GM03348 (cell line): ENCODE measurements at places on chromosomes 11 and 22.

- DNase-seq: no peak
These were observed 28.5 kb downstream of the ZNF280B start for GRCh38 chr22:22479999-22480532.

GRCh38 chr11:15735706-15736105, 620.6 kb downstream of the SOX6 start:
- no peak for DNase-seq

DNA sequence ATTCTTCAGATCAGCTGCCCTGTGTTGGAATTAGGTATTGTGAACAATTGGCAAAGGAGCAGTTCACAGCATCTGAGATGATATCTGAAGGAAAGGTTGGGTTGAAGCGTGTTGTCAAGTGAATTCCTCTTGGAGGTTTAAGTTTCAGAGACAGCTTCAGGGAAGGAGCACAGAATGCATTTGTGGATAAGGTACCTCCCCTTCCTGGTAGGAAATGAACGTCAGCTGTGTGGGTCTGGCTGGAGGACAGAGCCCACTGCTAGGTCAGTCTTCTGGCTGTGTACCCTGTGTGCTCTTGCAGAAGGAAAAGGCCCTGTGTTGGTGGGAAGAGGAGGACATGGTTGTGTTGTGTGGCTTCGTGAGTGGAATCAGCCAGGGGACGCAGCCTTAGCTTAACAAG, 88.1 kb upstream of the GAL start:
- no peak for DNase-seq

DNA sequence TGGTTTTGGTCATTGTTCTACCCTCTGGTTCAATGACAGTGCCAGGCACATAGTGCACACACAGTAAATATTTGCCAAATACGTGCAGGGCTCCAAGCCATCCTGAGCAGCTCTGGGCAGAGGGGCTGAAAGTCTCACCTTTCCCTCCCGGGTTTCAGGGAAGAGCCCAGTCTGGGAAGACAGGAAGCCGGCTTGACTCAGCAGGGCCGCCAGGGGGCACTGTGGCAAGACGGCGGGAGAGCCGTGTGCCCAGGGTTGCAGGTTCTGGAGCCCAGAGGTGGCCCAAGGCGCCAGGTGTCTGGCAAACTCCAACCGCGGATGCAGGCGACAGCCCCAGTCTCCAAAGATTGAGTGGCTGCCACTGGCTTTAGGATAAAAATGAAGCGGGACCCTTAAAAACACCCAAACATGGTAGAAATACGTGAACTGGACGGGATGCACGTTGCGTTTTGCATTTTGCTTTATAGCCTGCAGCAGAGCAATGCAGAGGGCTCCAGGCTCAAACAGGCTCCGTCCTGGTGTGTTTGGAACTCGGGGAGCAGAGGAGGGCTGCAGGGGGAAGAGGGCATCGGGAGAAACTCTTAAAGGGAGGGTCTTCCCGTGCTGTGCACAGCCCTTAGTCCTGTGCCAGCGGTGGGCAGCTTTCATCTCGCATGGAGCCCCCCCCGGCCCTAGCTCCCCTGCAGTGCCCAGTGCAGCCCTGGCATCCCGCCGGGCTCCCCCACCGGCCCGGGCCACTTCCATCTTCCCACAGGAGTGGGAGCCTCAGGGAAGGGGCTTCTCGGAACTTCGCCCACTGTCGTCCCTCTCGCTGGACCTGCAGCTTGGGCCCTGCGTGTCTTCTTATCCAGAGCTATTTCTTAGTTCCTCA, 10.7 kb downstream of the KRTAP5-5 start:
- DNase-seq: peak; percentile 81

DNA sequence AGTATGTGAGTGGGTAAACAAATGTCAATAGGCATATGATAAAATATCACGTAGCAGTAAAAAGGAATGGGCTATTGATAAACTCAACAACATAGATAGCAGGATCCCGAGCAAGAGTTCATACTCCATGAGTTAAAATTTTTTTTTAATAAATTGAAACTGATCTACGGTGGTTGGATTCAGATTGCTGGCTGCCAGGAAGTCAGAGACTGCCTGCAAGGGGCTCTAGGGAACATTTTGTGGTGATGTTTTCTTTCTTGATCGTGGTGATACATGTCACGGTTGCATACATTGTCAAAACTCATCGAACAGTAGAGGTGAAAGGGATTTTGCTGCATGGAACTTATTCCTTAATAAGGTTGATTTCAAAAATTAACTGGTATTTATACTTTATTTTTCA, 62.6 kb upstream of the WNT7B start:
- DNase-seq: no peak

- peak; percentile 59 for DNase-seq
These were observed 3.1 kb upstream of the SH3BP1 start for GRCh38 chr22:37636186-37636948.

- no peak for DNase-seq
These were observed 12.0 kb downstream of the OR5B21 start for GRCh38 chr11:58495906-58496305.

DNA sequence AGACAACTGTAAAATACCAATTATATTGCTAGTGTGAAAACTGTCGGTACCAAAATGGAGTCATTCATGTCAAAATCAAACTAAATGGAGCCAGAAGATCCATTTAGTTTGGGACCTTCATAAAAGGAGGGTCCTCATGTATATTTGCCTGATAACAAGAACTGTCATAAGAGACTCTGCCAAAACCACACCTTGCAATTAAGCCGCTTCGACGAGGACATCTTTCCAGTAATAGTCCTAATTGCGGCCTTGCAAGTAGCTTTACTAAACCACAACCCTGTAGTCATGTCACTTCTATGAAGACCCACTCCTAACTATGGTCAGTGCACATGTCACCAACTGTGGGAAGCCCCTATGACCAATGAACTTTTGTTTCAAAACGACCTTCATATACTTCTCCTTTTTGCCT, 9.4 kb downstream of the UBQLN3 start:
- DNase-seq: no peak

DNA sequence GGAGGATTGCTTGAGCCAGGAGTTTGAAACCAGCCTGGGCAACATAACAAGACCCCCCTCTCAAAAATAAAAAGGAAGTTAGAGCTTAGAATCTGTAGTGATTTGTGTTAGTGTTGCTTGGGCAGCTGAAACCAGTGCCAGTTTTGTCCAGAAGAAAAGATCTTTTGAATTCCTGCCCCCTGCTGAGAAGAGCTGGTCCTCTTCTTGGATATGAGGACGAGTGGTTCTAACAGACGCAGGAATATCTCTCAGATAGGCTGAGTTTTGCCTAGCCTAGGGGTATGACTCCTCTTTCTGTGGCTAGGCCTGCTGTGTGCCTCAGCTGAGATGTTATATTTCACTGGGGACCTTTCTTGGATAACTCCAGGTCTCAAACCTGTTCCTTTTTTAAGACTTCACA, 102.8 kb downstream of the STIM1 start:
- no peak for DNase-seq

DNA sequence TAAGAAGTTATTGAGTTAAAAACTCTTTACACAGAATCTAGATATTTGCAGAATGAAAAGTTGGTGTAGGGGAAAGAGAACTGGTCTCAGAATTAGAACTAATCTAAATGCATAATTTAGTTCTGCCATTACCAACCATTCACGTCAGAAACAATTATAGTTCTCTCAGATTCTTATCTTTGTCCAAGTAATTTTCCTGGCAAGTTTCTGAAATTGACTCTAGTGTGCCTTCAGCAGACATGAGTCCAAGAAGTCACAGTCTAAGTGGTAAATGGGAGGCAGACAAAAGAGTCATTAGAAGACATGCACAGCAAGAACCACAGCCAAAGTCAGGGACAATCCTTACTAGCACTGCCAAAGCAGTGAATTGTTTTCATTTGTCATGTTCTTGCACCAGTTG, 1870.1 kb downstream of the LRRC4C start:
- no peak for DNase-seq

GRCh38 chr22:37559901-37560607, at the start of gene CDC42EP1:
CDC42EP1 (plus strand) TSS chr22:37560480; CDS start chr22:37566350, 5,870 bp downstream.
- DNase-seq: peak; percentile 92

- no peak for DNase-seq
These were observed 31.6 kb downstream of the KCNA4 start for GRCh38 chr11:29985248-29985647.

DNA sequence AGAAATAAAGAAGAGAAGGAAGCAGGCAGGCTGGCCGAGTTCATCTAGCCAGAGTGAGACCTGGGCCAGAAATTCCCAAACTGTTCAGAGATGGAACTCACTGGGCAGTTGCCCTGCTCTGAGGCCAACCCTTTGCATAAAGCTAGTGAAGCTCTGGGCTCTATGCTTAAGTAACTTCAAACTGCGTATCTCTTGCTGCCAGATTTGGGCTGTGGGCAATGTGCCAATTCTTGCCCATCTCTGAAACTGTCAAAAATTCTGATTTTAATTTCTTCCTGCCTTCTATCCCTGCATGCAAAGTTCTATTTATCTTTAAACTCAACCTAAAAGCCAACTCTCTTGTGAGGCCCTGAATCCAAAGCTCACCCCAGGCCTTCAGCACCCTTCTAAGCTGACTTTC, 36.2 kb upstream of the HEPHL1 start:
- DNase-seq: no peak

- no peak for DNase-seq
These were observed 21.8 kb upstream of the GNB1L start for GRCh38 chr22:19876314-19876940.

- DNase-seq: no peak
These were observed 5.6 kb upstream of the EEF1G start for GRCh38 chr11:62579252-62579651.

DNA sequence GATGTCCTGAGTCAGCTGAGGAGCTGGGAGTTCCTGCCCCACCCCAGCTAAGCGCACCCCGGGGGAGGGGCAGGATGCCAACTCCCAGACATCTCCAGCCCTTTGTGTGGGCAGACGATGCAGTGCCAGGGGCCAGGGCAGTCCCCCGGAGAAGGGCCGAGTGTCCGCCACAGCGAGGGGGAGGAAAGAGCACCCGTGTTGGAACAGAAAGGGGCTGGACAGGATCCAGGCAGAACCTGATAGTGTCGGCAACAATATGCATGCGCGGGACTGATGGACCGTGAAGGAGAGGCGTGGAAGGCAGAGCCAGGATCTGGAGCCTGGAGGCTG, 1434.7 kb downstream of the BRD1 start:
- DNase-seq: no peak

GRCh38 chr11:64878223-64878493, 263 bp downstream of the EHD1 start:
- DNase-seq: no peak

- peak; percentile 27 for DNase-seq
These were observed 769.1 kb upstream of the LUZP2 start for GRCh38 chr11:23727794-23728193.

DNA sequence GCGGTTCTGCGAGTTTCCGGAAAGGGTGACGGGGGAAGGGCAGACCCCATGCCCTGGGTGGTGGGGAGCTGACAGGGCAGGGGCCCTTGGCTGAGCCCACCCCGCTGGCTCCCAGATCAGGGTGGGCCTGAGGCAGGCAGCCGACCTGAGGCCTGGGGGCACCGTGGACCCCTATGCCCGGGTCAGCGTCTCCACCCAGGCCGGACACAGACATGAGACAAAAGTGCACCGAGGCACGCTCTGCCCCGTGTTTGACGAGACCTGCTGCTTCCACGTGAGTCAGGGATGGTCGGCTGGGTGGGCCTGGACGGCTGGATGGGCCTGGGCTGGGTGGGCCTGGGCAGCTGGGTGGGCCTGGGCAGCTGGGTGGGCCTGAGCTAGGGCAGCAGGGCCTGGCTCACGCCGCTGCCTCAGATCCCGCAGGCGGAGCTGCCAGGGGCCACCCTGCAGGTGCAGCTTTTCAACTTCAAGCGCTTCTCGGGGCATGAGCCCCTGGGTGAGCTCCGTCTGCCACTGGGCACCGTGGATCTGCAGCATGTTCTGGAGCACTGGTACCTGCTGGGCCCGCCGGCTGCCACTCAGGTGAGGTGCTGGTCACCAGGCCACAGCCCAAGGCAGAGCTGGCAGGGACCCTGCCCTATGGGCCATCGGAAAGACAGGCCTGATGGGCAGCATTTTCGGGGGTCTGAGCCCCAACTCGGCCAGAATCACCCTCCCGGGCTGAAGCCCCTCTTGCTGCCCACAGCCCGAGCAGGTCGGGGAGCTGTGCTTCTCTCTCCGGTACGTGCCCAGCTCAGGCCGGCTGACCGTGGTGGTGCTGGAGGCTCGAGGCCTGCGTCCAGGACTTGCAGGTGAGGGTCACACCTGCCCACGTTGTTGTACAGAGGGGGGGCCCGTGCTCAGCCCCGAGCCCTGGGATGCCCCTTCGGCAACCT, 1.5 kb downstream of the SYT8 start:
- no peak for DNase-seq

DNA sequence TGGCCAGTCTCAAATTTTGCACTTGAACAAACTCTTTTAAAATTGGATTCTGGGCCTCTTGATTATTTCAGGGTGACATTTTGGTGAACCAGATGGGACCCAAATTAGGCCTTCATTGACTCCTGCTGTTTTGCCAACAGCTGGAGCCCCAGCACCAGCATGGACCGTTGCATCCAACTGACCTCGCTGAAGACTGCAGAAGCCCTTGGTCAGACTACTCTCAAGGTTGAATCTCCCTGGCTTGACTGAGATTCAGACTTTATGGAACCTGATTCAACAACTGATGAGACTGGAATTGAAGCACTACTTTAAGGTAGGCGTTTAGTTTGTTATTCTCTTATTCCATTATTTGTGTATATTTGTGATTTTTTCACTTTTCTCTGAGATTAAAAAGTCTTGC, 41.7 kb downstream of the NARS2 start:
- no peak for DNase-seq

- DNase-seq: peak; percentile 82
These were observed 21.9 kb downstream of the SERPINH1 start for GRCh38 chr11:75583718-75584658.

GRCh38 chr11:27094120-27094519, 53.5 kb downstream of the BBOX1 start:
- no peak for DNase-seq

GRCh38 chr11:119153049-119153818, 4.4 kb downstream of the ABCG4 start:
- no peak for DNase-seq

- no peak for DNase-seq
These were observed 274.8 kb downstream of the NTM start for GRCh38 chr11:131645237-131645636.

GRCh38 chr11:2687782-2688191, 12.0 kb downstream of the KCNQ1OT1 start:
- no peak for DNase-seq

DNA sequence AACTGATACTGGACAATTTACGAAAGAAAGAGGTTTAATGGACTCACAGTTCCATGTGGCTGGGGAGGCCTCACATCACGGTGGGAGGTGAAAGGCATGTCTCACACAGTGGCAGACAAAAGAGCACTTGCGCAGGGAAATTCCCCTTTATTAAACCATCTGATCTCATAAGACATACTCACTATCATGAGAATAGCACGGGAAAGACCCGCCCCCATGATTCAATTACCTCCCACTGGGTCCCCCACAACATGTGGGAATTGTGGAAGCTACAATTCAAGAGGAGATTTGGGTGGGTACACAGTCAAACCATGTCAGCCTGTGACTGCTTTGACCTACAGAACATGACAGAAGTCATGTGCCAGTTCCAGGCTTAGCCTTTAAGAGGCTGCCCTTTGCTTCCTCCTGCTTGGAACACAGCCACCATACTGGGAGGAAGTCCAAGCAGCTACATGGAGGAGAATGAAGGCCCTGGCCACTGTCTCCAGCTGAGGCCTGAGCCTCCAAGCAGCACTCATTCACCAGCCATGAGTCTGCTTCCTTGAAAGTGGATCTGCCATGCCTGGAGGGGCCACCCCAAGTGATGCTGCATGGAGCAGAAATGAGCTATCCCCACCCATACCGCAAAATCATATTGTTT, 10.9 kb upstream of the GAL start:
- no peak for DNase-seq
